ENCODE measurements at places on chromosomes 11 and 22. TPM values are rescaled to one million over a fixed set of nuclear protein-coding genes. Genes with fewer than 3 reads are reported as not detected.

The APOL3 gene
- 47.4 TPM for polyA plus RNA-seq

The SSRP1 gene
- polyA plus RNA-seq: 42.2 TPM

The MUC5AC gene
- not detected for polyA plus RNA-seq

The PATE4 gene
- not detected for polyA plus RNA-seq

The FOSL1 gene
- 0.81 TPM for polyA plus RNA-seq

The NOX4 gene
- not detected for polyA plus RNA-seq

The PPP6R2 gene
- polyA plus RNA-seq: 13.3 TPM

The PRR33 gene
- polyA plus RNA-seq: not detected

The PDGFB gene
- polyA plus RNA-seq: 11.4 TPM

DNA sequence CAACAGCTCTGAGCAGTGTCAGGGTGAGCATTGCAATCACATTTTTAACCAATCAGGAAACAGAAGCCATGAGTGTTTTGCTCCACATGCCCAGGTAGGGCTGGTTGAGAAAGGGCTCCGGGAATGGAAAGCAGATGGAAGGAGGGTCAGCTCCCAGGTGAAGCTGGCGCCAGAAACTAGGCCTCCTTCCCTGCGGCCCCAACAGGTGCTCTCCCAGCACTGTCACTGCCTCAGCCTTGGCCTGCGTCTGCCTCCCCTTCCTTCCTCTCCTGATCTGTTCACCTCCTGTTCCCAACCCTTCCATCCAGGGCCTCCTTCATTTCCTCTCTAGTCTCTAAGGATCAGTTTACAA lies 4.6 kb upstream of the VSIG10L2 start:
- peaks cover 6% of the 10 kb centered on the region for H3K27me3 ChIP-seq
- H3K36me3 ChIP-seq: no peaks in the 10 kb centered on the region
- no peak for DNase-seq
- H3K4me3 ChIP-seq: no peak overlapping the region
- no peak overlapping the region for H3K27ac ChIP-seq
- peaks cover 5% of the 10 kb centered on the region for H3K4me1 ChIP-seq

GRCh38 chr11:6468712-6469495 lies 4.8 kb downstream of the TRIM3 start:
- no peak overlapping the region for H3K4me3 ChIP-seq
- H3K4me1 ChIP-seq: peaks cover 12% of the 10 kb centered on the region
- no peak overlapping the region for H3K27ac ChIP-seq
- no peak for DNase-seq
- no peaks in the 10 kb centered on the region for H3K36me3 ChIP-seq

- no peak for DNase-seq
- H3K4me3 ChIP-seq: no peak overlapping the region
- H3K36me3 ChIP-seq: no peaks in the 10 kb centered on the region
- no peaks in the 10 kb centered on the region for H3K27me3 ChIP-seq
- no peaks in the 10 kb centered on the region for H3K4me1 ChIP-seq
Observed at GRCh38 chr22:35708453-35708852, 9.2 kb upstream of the APOL5 start.

GRCh38 chr11:79312617-79313529 lies 128.0 kb downstream of the TENM4 start:
- H3K4me1 ChIP-seq: no peaks in the 10 kb centered on the region
- H3K27ac ChIP-seq: no peak overlapping the region
- H3K27me3 ChIP-seq: no peaks in the 10 kb centered on the region
- no peaks in the 10 kb centered on the region for H3K36me3 ChIP-seq

DNA sequence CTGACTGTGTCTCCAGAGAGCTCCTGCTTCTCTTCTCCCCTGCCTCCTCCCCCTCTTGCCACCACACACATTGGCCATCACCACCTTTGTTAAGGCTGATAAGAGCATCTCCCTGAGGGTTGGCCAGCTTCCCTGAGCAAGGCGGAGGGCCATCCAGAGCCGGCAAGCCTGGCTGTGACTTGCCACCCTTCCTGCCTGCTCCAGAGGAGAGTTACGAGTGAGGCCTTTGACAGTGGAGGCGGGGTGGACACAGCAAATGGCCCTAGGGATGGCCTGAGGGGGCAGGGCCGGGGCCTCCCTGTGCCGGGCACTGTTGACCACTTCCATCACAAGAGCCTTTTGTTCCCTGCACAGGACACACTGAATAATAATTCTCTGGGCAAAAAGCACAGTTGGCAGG lies 5.4 kb downstream of the FREY1 start:
- no peaks in the 10 kb centered on the region for H3K36me3 ChIP-seq
- peaks cover 13% of the 10 kb centered on the region for H3K4me1 ChIP-seq
- no peak for DNase-seq

DNA sequence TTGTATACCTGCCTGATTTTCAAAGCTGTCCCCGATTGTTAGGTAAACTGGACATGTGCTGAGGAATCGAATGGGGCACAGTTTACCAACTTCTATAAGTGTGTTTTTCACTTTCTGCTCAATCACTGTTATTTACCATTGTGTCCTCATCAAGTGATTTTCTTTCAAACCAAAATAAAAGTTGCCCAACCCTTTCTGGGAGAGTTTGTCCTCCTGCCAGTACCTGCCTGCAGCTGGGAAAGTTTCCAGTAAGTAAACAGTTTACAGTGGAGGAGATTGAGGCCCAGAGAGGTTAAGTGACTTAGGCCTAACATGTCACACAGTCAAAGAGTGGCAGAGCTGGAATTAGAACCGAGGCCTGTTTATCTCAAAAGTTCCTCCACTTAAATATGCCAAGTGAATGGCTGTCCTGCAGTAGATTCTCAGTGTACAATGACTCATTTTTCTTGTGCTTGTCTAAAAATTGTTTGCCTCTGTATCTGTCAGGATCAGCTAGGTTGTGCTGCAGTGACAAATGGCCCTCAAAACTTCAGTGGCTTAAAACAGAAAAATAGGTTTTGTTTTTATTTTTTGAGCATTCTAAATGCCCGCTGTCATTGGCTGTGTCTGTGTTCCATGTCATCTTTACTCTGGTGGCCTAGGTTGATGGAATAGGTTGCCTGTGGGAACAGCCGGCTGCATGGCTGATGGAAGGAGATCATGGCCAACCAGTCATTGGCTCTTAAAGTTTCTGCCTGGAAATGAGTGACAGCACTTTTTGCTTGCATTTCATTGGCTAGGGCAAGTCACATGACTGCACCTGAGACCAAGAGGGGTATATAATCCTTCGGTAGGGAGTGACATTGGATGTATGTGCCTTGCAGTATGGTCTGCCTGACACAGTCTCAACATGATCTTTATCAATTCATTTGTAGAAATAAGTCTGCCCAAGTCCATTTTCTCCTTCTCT lies 61.8 kb upstream of the CRYBB3 start:
- DNase-seq: no peak
- H3K36me3 ChIP-seq: no peaks in the 10 kb centered on the region
- H3K4me1 ChIP-seq: no peaks in the 10 kb centered on the region
- H3K27ac ChIP-seq: no peak overlapping the region

DNA sequence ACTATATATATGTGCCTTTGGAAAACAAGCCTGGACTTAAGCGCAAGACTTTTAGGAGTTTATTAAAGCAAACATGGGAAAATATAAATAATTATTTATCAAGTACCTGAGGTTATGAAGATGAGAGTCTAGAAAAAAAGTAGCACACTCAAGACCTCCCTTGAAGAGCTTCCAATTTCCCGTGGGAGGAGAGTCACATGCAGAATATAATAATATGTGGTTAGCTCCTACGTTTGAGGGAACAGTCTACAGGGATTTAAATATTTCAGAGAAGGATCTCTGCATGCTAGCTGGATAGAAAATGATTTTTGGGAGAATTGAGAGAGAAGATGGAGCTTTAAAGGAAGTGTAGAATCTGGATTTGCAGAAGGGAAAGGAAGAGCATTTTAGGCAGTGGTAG lies 183.8 kb downstream of the SWAP70 start:
- peaks cover 5% of the 10 kb centered on the region for H3K4me1 ChIP-seq
- H3K4me3 ChIP-seq: no peak overlapping the region
- no peaks in the 10 kb centered on the region for H3K27me3 ChIP-seq
- no peak overlapping the region for H3K27ac ChIP-seq

GRCh38 chr11:111230122-111230465 lies 15.4 kb upstream of the POU2AF2 start:
- H3K4me1 ChIP-seq: peaks cover 12% of the 10 kb centered on the region
- DNase-seq: no peak
- no peak overlapping the region for H3K4me3 ChIP-seq
- no peaks in the 10 kb centered on the region for H3K27me3 ChIP-seq

DNA sequence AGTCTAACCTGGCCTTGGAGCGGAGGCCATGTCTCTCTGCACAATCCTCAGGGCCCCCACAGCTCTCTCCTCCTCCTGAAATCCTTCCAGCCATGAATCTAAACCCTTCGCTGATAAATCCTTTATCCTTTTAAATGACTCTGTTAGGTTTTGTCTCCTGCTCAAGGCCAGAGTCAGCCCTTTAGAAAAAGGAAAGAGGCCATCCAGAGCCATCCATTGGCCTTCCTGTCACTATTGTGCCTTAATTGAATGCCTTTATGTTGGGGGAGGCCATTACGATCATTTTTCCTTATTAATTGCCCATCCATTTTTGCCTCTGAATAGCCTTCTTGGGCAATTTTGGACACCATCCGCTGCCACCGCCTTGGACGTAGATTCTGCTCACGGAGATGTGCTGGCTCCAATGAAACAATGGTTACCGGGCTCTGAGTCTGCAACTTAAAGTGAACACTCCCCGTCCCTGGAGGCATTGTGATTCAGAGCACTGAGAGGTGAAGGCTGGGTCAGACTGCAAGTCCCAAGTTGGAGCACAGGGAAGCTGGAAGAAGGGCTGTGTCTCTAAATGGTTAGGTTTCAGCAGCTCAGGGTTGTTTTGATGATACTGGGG lies 213.0 kb upstream of the E2F8 start:
- H3K36me3 ChIP-seq: no peaks in the 10 kb centered on the region
- no peak for DNase-seq
- no peaks in the 10 kb centered on the region for H3K4me1 ChIP-seq
- H3K27ac ChIP-seq: no peak overlapping the region

DNA sequence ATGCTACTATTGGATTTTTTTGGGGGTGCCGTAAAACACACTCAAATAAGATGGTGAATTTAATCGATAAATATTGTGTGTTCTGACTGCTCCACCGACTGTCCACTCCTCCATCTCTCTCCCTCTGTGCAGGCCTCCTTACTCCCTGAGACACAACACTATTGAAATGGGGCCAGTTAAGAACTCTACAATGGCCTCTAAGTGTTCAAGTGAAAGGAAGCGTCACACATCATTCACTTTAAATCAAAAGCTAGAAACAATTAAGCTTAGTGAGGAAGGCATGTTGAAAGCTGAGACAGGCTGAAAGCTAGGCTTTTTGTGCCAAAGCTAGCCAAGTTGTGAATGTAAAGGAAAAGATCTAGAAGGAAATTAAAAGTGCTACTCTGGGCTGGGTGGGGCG lies 156.7 kb downstream of the CTTN start:
- H3K27me3 ChIP-seq: no peaks in the 10 kb centered on the region
- H3K36me3 ChIP-seq: no peaks in the 10 kb centered on the region
- no peak overlapping the region for H3K4me3 ChIP-seq
- DNase-seq: no peak

GRCh38 chr11:16775614-16776283 lies 37.3 kb downstream of the C11orf58 start:
- no peak overlapping the region for H3K27ac ChIP-seq
- H3K36me3 ChIP-seq: no peaks in the 10 kb centered on the region
- H3K4me1 ChIP-seq: no peaks in the 10 kb centered on the region
- no peak overlapping the region for H3K4me3 ChIP-seq

DNA sequence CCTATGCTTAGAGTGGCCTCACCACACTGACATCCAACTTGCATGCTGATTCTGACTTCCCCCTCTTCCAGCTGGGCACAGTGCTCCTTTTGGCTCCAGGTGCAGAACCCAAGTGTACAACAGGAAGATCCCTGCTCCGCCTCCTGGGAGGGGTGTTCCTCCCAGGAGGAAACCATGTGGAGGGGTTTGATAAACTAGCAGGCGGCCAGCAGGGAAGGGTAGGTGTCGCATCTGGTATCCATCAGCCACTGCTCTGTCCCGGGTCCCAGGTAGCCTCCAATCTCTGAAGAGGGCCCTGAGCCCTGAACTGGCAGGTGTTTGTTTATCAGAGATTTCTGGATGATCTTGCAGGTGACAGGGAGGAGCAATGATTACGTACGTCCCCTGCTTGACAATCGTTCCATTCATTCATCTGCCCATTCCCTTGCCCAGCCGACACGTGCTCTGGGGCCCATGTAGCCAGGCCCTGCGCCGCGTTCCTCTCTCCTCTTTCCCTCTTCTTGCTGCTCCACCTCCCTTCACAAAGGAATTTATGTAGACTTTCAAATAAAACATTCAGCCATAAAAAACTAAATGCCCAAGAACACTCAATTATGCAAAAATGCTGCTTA lies 41.2 kb upstream of the MICAL2 start:
- peaks cover 11% of the 10 kb centered on the region for H3K4me1 ChIP-seq
- no peaks in the 10 kb centered on the region for H3K36me3 ChIP-seq
- no peak overlapping the region for H3K27ac ChIP-seq
- no peak overlapping the region for H3K4me3 ChIP-seq

DNA sequence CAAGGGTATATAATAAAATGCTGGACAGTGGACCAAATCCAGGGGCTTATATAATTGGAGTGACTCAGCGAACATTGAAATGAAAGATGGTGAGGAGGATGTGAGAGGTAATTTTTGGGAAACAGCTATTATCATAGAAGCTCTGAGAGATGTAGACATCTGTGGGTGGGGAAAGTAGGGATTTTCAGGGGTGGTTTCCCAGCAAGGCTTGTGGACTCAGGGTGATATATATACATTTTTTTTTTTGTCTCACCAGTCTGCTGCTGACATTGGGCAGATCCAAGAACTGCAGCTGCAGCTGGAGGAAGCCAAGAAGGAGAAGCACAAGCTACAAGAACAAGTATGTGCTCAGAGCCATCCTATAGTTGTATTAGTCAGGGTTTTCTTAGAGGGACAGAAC lies 208.1 kb downstream of the MYO18B start:
- H3K27ac ChIP-seq: no peak overlapping the region
- H3K4me3 ChIP-seq: no peak overlapping the region
- no peaks in the 10 kb centered on the region for H3K4me1 ChIP-seq
- no peak for DNase-seq

DNA sequence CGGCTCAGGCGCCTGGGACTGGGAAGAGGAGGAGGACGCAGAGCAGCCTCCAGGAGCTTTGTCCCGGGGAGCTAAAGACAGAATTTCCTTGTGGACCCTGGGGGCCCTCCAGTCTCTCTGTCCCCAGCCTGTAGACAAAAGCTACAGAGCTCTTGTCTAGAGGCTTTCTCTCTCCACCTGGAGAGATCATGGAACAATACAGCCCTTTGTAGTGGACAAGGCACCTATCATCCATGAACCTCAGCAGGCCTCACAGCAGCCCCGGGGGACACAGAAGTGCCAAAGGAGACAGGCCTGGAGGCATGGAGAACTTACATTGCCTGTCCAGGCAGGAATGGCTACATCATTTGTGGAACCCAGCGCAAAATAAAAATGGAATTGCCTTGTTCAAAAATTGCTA lies 55.7 kb upstream of the TTLL12 start:
- no peak overlapping the region for H3K4me3 ChIP-seq
- H3K36me3 ChIP-seq: no peaks in the 10 kb centered on the region
- no peak for DNase-seq
- H3K27me3 ChIP-seq: no peaks in the 10 kb centered on the region
- no peaks in the 10 kb centered on the region for H3K4me1 ChIP-seq

GRCh38 chr22:36520423-36520822 lies 8.5 kb downstream of the EIF3D start:
- H3K4me1 ChIP-seq: no peaks in the 10 kb centered on the region
- no peak overlapping the region for H3K27ac ChIP-seq
- H3K36me3 ChIP-seq: peaks cover 98% of the 10 kb centered on the region
- DNase-seq: no peak
- H3K27me3 ChIP-seq: no peaks in the 10 kb centered on the region
- H3K4me3 ChIP-seq: no peak overlapping the region

- H3K4me1 ChIP-seq: peaks cover 38% of the 10 kb centered on the region
- H3K36me3 ChIP-seq: peaks cover 61% of the 10 kb centered on the region
- no peaks in the 10 kb centered on the region for H3K27me3 ChIP-seq
Observed at GRCh38 chr22:49793296-49793695, 34.4 kb downstream of the BRD1 start.

Data from CD4-positive, alpha-beta memory T cell (primary cell).